ENCODE measurements at places on chromosomes 16 and 17.

GRCh38 chr16:48126801-48127644 lies 28.8 kb downstream of the ABCC12 start:
- peak; percentile 97 for DNase-seq

DNA sequence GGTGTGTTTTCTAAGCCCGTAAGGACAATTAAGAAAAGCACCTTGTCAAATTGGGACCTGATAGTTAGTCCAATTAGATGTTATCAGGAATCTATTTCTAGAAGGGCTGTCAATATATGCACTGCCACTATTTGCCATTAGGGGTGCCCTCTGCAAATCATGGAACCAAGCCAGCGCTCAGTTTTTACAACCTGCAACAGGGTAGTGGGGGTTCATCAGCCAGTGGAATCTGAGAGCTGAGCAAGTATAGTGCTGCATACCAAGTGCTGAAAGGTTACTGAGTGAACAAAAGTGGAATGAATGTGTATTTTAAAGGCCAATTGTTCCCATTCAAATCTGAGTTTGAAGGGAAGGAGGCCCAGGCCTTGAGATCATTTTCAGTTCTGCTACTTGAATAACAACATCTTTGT lies 10.4 kb downstream of the PRR11 start:
- DNase-seq: peak; percentile 33

DNA sequence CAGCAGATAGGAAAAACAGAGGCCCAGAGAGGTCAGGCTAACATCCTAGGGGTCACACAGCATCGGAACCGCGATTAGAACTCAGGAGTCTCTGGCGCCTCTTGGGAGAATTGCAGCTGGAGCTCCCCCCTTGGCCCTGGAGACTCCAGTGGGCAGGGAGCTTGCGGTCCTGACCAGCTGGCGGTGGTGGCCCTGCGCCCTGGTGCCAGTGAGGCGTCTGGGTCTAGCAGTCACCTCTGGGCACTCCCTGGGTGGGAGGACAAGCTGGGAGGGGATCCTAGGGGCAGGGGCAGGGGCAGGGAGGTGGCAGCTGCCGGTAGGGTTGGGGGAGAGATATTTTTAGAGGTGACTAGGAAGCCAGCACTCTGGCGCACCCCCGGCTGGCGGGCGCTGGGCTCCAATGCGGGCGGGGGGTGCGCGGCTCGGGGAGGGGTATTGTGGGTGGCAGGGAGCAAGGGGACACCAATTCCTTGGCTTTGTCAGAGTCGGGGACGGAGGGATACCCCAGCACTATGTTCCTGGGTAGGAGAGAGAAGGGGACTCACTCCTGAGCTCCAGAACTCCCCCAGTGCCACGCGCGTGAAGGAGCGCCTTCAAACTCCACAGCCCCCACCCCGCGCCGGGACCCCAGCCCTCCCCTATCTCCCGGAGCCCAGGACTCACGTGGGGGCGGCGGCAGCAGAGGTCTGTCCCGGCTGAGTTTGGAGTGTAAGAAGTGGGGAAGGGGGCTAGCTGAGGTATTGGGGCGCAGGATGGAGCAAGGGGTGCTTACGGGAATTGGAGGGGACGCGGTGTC lies 584 bp downstream of the PHOSPHO1 start:
- no peak for DNase-seq

DNA sequence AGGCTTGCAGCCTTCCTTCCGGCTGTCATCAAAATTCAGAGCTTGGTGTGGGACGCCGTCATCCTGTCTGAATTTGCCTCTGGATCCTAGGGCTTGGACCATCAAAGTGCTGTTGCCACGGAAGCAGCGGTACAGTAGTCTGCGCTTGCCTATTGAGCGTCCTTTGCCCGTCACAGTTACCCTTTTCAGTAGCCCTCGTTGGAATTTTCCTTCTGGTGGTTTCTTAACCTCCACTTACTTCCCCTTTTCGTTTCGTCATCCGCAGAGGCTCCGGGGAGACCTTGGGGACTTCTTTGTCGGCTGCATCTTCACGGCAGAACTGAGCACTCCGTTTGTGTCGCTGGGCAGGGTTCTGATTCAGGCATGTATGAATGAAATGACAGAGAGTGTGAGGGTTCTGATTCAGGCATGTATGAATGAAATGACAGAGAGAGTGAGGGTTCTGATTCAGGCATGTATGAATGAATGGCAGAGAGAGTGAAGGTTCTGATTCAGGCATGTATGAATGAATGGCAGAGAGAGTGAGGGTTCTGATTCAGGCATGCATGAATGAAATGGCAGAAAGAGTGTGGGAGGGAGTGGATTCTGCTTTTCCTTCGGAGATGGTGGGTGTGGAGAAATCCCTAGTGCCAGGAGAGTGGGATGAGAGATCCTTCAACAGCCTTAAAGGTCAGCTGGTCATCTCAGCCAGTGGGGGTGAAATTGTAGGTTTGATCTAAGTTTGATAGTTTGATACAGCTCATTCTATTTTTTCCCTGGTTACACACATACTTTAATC lies 8.0 kb downstream of the TLCD3A start:
- no peak for DNase-seq

GRCh38 chr16:27977966-27978365 lies 85.5 kb downstream of the GSG1L start:
- no peak for DNase-seq

- DNase-seq: no peak
These were observed 2.8 kb upstream of the ALDH3A2 start for GRCh38 chr17:19645734-19646201.

DNA sequence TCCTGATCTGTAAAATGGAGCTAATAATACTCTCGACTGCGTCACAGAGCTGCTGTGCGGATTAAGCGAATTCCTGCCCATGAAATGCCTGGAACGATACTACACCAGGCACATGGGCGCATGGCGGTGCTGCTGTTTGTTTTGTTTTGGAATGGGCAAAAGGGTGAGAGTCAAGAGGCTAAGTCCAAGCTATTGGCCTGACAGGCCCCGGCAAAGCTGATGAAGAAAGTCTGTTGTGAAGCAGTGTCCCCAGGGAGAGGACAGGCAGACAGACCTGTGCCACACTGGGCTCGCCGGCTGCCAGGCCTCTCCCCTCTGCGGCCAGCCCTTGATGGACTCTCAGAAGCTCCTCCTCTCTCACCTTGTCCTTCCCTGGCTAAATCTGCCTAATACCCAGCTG lies 31.3 kb upstream of the RASD1 start:
- DNase-seq: no peak

GRCh38 chr17:51709694-51710633 lies 448.6 kb downstream of the CA10 start:
- no peak for DNase-seq

DNA sequence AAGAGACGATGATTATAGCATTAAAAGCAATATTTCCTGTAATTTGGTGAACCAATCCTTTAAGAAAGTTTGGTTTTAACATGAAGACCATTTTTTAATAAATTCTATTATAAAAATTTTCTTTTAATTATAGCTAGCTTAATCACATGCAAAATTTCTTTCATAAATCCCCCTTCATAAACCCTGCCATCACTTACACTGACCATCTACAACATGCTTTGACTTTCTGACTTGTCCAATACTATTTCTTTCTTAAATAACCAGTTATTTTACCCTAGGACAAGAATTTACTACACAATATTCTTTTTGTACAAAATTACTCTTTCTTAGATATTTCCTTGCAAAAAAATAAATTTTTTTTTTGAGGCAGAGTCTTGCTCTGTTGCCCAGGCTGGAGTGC lies 1334.8 kb downstream of the CDH11 start:
- DNase-seq: no peak

- DNase-seq: no peak
These were observed 161.7 kb downstream of the SOX9 start for GRCh38 chr17:72282439-72283029.

DNA sequence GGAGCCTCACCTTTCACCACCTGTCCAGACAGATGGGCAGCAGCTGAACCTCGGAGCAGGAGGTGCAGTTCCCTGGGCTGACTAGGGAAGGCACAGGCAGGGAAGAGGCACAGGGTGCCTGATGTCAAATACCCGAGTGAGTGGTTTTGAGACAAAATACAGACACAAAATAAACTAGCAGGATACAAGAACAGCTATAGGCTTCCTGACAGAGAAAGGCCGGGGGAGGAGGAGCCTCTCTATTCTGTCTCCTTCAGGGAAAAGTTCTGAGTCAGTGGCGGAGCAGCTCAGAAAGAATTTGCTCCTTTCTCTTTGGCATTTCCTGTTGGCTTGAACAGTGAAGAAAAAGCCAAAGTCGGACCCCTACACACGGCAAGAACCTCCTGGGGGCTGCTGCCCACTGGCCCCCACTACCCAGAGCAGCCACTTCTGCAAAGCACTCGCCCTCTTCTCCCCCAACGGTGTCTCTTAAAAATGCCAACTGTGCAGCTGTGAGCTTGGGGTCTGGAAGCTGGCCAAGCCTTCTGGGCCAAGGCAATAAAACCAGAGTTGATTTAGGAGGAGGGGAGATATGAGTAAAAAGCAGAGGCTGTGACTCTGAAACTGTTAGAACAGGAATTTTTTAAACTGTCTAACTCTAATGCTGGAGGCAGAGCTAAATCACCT lies 14.4 kb upstream of the FAAP100 start:
- DNase-seq: peak; percentile 98

GRCh38 chr17:9064311-9064834 lies 43.1 kb downstream of the NTN1 start:
- no peak for DNase-seq

GRCh38 chr16:81696961-81697615 lies 82.0 kb upstream of the PLCG2 start:
- no peak for DNase-seq

DNA sequence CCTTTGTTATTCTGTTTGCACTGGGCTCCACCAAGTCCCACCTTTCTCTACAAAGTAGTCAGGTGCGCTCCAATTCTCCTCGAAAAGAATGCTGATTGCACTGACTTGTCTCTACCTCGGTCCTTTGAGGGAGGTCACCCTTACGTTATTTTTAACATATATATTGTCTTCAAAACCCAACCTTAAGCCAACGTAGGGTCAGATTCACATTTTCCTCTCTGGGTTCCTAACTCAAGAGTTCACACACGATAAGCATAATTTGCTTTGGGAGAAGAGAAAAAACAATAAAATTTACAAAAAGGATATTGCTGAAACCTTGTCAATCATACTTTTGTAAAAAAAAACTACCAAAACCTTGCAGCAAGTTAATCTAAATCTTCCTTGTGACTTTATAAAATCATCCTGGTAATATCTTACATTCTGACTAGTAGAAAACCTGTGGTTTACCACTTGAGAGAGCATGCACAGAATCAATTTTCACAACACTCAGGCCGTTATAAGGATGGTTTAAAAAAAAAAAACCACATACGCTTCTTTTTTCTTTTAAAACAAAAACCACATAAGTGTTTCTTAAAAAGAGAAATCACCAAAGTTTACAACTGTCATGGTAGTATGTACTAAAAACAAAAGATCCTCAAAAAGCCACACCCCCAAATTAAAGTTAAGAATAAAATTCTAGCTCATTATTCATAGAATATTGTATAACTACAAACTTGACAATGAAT lies 72.2 kb upstream of the TRAP1 start:
- DNase-seq: no peak

- no peak for DNase-seq
These were observed 23.6 kb downstream of the ASIC2 start for GRCh38 chr17:33269337-33270060.

GRCh38 chr16:17566075-17566474 lies 95.3 kb upstream of the XYLT1 start:
- DNase-seq: no peak

- peak; percentile 77 for DNase-seq
These were observed 8.4 kb downstream of the RSPRY1 start for GRCh38 chr16:57194512-57194911.

GRCh38 chr17:28777178-28777577 lies 33.4 kb downstream of the TRAF4 start:
- no peak for DNase-seq

DNA sequence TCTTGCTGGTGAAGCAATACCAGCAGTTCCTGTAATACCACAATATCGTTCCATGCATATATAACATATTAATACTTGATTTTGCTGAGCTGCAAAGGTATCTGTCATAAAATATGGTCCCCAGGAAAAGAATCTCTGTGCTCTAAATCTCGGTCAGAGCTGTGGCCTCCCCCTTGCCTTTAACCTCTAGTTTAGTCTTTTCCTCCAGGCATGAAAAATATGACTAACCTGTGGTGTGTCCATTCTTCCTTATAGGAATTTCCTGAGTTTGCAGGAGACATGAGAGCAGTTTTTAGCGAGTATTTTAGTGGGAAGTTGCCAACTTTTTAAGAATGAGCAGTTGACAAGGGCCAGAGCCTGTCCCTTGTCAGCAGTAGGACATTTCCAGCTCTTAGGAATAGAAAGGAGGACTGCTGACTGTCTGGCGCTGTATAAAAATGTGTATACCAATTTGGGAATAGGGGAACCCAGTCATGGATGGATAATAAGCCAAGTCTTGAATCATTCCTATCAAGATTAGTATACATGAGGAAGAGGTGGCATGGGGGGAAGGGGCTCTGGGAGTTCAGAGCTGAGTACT lies 8.7 kb downstream of the ATXN1L start:
- DNase-seq: no peak

GRCh38 chr17:50621574-50622031 lies 13.1 kb upstream of the ABCC3 start:
- DNase-seq: no peak

DNA sequence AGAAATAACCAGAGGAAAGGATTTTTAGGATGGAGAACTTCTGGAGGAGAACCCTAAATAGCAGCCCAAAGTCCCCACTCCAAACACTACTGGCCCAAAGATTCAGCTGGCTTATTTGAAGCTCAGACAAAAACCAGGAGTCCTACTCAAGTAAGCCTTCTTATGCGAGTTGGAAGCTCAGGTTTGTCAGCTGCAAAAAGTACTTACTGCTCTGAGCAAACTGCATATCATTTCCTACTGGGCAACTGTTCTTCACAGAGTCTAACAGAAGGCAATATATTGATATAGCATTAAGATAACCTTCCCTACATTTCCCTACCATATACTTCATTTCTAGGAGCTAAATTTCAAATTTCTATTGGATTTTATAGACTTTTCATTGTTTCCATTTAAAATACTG lies 76.1 kb upstream of the CORO6 start:
- no peak for DNase-seq

GRCh38 chr17:45641541-45641940 lies 142.6 kb upstream of the CRHR1 start:
- no peak for DNase-seq

GRCh38 chr17:49677134-49677932 lies 564 bp downstream of the SPOP start:
- peak; percentile 80 for DNase-seq

DNA sequence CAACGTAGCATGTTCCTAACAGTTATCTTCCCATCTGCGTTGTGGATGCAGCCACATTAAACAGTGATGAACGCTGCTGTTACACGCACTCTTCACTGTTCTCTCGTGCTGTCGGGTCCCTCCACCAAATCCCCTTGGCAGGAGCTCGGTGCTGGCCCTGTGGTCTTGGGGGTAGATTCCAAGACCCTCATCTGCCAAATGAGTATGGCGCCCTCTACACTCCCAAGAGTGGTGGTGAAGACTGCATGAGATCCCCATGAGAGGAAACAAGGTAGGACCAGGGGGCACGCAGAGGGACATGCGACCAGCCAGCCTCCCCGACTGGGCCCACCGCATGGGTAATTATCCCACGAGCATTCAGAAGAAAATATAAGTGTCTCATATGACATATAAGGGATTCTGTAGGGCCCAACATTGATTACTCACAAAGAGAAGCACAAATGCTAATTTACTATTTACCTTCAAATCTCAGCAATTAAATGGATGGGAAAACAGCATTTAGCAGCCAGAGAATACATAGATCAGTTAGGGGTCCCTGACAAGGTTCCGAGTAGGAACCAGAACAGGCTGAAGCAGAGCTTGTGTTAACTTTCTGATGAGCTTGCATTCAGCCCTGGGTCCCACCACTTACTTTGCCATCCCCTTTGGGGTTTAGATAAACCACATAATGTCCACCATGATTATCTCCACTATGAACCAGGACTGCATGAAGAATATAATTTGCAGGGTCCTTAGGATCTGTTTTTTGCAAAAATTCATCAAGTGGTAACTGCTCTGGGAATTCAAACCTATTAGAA lies 23.8 kb downstream of the LITAFD start:
- DNase-seq: no peak

All from fibroblast of skin of left biceps (primary cell).